ENCODE measurements at places on chromosomes 1 and 21.

DNA sequence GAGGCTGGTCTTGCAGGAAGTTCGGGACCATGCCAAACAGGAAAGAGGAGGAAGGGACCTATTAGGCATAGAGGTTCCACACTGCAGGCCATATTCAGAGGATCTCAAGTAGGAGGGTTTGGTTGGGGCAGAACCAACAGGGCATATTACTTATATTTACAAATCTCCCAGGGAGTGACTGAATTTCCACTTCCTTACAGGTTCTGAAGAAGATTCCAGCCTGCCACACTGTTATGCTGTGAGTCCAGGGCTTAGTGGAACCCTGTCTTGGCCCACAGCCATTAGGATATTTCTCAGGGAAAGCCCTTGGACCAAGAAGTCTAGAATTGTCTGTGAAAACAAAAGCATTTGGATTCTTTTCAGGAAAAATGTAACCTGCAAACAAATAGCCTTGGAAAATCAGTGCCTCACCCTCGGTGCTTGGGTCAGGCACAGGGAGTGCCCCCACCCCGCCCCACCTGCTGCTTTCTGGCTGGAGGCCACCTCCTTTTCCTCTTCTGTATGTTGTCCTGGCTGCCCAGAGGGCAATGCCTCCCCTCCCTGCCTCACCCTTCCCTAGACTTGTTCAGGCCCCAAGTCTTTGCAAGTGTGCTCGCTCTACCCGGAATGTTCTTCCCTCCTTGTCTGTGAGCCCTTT lies 41.0 kb upstream of the JUN start:
- DNase-seq: no peak

DNA sequence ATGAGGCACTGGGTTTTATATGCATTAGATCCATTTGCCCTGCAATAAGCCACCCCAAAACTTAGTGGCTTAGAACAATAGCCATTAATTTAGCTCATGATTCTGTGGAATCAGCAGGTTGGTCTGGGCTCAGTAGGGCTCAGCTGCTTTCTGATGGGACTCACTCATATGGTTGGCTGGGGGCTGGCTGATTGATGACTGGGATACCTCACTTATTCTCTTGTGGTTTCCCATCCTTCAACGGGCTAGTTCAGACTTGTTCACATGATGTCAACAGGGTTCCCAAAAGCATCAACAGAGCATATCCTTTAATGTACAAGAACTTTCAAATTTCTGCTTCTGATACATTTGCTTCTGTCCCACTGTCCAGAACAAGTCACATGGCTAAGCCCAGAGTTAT lies 43.2 kb downstream of the DNM3 start:
- no peak for DNase-seq

GRCh38 chr1:77310924-77311323 lies 29.1 kb downstream of the AK5 start:
- DNase-seq: no peak

- no peak for DNase-seq
These were observed 20.0 kb downstream of the CRYZ start for GRCh38 chr1:74712881-74713280.

DNA sequence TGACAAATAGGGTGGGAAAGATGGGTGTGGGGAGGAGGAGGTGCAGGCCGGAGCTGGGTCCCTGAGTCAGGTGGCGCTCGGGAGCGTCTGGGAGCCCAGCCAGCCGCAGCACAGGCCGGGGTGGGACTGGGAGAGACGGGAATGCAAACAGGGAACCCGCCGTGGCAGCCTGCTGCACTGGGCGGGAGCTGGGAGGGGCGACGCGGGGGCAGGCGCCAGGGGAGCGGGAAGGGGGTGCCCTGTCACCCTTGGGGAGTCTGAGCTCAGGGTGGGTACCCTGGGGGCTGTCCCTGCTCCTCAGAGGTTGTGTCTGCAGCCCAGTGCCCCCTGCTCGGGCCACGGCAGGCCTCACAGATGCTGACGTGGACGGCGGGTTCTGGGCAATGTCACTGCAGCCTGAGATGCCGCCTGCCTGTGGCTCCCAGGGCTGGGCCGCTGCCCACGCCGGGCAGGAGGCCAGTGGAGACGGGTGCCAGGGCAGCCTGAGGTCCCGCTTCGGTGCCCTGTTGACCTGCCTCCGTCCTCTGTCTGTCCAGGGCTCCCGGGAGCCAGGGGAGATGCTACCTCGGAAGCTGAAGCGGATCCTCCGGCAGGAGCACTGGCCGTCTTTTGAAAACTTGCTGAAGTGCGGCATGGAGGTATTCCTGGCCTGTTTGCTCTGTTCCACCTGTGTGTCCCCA lies 16.6 kb upstream of the LRRC3 start:
- no peak for DNase-seq

- no peak for DNase-seq
These were observed 126.4 kb downstream of the TMEM53 start for GRCh38 chr1:44547837-44548236.

DNA sequence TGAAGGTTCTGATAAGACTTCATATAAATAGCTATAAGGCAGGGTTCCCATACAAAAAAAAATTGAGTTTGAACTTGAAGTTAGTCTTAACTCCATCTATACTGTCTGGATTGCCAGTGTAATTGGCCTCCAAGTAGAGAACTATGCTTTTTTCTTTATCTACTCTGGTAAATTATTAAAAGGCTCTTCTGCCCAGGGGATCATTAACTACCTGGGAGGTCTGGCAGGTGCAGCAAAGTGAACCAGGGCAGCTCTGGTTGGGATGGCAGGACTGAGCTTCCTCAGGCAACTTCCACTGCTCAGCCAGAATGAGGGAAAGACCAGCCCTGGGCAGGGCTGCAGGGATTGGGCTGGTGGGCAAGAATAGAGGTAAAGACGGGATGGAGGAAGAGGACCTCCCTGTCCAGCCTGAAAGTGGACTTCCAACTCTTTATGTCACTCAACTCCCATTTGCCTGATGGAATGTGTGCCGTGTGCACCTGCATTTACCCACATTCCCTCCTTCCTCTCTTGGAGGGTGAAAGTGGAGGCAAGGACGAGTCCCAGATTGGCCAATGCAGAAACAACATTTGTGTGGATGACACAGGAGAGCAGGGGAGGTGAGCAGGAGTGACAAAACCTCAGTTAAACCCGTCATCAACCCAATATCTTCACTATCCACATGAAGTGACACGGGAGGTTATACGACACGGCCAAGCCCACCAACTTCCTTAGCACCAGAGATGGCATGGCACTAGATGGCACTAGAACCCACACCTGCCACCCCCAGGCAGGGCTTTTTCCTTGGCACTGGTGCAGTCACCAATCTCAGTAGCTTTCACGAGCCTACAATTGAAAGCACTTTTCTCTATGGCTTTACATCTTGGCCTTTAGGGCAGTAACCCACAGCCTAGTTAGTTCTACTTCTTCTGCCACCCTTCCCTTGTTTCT lies 25.2 kb downstream of the CCN1 start:
- DNase-seq: no peak

DNA sequence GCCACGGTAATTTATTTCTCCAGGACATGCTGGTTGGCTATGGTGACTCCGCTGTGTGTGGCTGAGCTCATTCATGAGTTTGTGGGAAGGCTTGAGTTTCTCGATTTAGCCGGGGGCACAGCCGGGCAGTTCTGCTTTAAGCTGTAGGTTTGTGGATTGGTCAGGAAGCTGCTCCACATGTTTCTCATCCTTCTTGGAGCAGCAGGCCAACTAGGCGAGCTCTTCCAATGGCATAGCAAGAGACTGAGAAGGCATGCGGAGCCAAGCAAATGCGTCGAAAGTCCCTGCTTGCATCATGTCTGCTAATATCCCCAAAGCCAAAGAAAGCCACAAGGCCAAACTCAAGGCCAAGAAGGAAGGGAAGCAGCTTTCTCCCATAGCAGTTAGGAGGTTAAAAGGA lies 71.6 kb upstream of the GREM2 start:
- no peak for DNase-seq

GRCh38 chr21:42307106-42307505 lies 8.1 kb downstream of the TFF3 start:
- DNase-seq: no peak

GRCh38 chr1:241627453-241628259 lies 12.5 kb downstream of the CHML start:
- peak; percentile 31 for DNase-seq

DNA sequence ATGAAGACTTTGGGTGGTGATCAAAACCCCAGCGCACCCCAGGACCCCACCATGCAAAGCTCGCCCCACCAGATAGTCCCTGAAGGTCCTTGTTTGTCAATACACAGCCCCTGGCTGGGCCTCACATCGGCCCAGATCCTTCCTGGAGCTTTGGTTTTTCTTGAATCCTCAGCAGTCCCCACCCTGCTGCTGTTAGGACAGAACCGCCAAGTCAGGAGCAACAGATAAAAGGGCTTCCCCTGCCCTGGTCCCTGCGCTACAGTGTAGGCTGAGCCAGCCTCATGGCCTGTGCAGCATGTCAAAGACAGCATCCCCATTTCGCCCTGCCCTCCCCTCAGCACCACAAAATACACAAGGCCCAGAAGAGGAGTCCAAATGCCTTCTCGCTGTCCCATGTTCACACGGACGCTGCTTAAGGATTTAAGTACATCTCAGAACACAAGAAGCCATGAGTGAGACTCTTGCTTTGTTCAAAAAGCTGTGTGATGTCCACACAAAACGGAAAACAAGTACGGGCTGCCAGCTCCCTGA lies 65.7 kb downstream of the PSMG1 start:
- DNase-seq: no peak

- DNase-seq: peak; percentile 41
These were observed 1.3 kb downstream of the TINAGL1 start for GRCh38 chr1:31577515-31578192.

DNA sequence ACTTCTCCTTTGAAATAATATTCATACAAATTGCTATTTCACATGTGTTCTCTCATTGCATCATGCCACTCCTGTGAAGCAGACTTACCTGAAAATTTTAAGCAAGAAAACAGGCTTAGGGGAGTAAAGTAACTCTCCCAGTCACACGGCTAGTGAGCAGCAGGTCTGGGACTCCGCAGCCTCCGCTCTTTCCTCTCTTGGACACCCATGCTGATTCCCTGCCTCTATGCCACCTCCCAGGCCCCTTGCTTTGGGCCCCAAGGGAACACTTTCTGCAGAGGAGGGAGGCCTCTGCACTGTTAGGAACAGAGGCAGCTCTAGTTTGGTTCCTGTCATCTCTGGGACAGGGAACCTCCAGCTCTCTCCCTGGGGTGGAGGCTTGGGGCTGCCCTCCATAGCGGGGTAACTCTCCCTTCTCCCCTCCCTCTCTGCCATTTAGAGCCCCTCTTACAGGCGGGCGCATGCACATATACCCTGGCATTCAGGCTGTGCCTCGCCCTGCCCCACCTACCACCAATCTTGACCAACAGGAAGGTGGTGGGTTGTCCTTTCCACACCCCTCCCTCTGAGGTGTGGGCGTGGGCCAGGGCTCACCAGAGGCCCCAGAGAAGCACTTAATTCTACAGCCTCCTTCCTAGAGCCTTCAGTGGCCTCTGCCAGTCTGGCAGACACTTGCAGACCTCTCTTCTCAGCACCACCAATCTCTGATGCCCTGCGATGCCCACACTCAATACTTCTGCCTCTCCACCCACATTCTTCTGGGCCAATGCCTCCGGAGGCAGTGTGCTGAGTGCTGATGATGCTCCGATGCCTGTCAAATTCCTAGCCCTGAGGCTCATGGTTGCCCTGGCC lies at the start of gene RXFP4:
RXFP4 (plus strand) TSS at position 646 of the 852 bp plus-strand sequence; CDS start at position 718, 72 bp downstream.
- DNase-seq: no peak

DNA sequence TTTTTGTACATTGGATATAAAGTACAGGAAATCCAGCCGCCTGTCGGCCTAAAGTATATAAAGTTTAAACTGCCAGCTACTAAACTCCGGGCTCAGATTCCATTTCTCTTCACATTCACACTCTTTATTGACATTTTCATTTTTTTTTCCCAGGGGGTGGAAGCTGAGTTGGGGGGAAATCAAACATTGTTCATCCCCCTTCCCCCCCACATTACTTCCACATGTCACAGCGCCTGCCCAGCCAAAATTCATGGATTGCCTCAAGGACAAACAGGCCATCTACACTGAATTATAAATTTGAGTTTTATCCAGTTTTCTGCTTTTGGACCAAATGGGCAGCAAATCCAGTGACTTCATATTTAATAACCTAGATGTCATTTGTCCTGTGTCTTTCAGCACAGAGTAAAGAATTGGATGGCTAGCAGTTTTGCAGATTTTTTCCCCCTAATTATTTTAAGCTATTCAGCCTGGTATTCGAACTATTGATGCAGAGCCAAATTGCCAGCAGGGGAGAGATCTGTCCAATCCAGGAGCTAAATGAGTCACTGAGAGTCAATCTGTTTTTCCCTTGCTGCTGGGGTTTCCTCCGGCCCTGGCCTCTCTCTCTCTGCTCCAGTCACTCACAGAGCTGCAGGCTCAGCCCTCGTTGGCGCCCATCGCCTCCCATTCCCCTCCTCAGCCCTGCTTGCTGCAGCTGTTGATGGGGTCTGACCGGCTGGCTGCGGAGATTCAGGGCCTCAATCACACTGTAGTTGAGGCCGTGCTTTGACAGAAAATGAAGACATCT lies 98.0 kb downstream of the LMO4 start:
- DNase-seq: no peak

GRCh38 chr21:33305938-33306337 lies 18.8 kb upstream of the IFNAR1 start:
- no peak for DNase-seq

DNA sequence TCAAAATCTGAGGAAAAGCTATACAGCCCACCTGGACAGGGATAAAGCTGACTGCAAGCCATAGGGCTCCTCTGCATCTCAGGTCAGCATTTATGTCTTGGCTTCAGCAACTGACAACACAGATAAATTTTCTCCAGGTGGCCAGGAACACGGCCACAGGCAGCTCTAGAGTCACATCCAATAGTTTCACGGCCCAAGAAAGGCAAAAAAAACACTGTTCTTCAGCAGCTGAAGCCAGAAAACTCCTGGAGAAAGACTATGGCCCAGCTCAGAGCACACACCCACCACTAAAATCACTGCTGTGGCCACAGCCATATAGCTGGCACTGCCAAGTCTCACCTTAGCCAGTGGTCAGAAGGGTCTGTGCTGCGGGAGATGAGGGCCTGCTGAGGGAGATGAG lies 77.8 kb downstream of the HSF2BP start:
- no peak for DNase-seq
